Occipital lobe (tissue), 3 donors: ENCODE measurements at places on chromosomes 7 and 10. TPM values are rescaled to one million over a fixed set of nuclear protein-coding genes. Genes with fewer than 3 reads are reported as not detected.

The STEAP2 gene
- 2.3 TPM for total RNA-seq

The LLCFC1 gene
- total RNA-seq: not detected

The TMEM120A gene
- 19.8 TPM for total RNA-seq

GRCh38 chr7:36748017-36748487 lies 23.8 kb upstream of the AOAH start:
- DNase-seq: no peak

The DOCK1 gene
- total RNA-seq: 18.6 TPM

The GDF2 gene
- total RNA-seq: not detected

The STOX1 gene
- total RNA-seq: 7.0 TPM

The PRSS37 gene
- total RNA-seq: not detected

DNA sequence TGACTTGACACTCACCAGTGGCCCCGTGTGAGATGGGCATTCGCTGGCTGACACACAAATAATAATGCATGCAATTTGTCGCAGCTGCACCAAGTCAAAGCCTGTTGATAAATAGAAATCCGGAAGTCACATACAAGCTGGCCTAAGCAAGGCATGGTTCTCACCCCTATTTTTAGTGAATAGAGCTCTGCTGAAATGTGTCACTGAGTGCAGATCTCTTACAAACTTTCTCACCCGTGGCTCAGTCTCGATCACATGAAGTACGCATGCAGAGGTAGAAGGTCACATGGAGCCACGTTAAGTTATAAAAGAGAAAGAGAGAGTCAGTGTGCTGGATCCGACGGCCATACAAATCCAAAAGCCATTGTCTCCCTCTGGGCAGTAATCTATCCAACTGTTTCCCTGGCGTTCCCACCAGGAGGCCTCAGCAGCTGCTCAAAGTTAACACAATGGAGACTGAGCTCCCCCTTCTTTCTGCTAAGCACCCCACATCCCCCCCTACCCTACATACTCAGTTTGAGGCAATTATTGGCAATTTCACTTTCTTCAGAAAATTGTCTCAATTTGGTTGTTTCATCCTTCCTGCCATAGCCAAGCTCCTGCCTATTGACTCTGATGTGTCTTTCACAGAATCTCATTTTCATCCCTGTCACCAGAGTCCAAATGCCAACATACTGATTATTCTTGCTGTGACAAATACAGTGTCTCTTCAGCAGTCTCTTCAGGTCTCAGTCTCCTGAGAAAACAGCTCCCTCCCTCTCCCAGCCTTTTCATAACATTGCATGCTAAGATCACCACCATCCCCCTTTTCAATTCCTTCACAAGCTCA lies 473.3 kb upstream of the NRP1 start:
- DNase-seq: no peak

DNA sequence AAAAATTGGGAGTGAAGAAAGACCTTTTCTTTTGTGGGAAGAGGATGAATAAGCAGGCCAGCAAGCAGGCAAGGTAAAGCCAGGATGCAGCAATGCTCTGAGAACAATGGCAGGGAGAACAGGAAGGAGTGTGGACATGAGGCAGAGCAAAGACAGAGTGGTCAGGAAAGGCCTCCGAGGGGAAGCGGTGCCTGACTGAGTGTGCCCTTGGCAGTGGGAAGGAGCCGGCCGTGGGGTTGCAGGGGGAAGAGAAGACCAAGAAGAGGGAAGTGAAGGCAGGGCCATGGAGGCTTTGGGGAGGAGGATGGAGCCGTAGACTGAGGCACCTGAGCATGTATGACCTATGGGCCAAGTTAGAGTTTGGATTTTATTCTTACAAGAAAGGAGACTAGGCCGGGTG lies 21.9 kb upstream of the ZNF212 start:
- DNase-seq: no peak

The NPSR1 gene
- not detected for total RNA-seq

DNA sequence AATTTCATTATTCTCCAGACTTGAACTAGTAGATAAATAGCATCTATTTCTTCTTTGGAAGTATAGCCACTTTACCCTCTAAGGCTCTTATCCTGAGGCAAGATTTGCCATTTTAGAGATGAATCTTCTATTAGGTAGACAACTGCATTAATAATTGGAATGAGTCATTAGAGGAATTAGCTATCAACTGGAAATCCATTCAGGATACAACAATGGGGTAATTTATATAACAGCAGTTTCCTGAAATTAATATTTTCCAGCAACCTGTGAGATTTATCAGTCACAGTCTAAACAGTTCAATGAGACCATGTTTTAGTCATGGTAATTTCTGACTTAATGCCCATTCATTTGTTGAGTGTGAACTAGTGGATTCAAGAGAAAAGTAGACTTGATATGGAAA lies 928.6 kb upstream of the MBL2 start:
- no peak for DNase-seq

The GHRHR gene
- total RNA-seq: not detected

DNA sequence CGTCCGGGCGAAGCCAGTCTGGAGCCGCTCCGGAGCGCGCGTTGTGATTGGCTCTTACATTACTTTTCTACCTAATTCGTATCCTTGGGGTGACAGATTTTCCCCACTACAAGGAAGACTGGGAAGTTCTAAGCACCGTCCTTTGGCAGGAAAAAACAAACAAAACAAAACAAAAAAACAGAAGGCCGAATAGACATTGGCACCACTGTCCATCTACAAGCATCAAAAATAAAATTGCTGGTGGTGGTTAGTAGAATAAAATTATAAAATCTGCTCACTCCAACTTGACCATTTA lies 651 bp upstream of the SKAP2 start:
- no peak for DNase-seq

- no peak for DNase-seq
These were observed 37.1 kb downstream of the GPR26 start for GRCh38 chr10:123703195-123703790.

GRCh38 chr10:49606981-49607535 lies 3.1 kb upstream of the SLC18A3 start:
- no peak for DNase-seq

- DNase-seq: no peak
These were observed 200.9 kb downstream of the AUTS2 start for GRCh38 chr7:69799048-69799697.

- no peak for DNase-seq
These were observed 114.0 kb downstream of the WDFY4 start for GRCh38 chr10:48798481-48799254.

DNA sequence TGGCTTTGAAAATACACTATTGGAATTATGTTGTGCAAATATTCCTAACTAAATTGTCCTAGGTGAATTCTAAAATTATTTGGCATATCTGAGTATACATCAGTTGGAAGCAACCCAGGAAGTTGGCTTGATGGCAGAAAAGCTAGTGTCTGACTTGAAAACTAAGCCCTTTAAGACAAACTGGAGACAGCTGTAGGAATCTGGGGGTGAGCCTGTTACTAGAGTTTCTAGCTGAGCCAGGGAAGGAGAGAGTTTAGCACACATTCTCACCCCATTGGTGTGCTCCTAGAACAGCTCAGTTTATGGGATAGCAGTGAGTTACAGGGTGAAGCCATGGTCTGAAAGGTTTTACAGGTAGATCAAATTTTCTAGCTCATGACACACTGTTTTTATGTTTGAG lies 210.2 kb upstream of the SLC26A5 start:
- no peak for DNase-seq

GRCh38 chr7:129680400-129680799 lies 68.9 kb downstream of the NRF1 start:
- DNase-seq: no peak

The TMEM270 gene
- total RNA-seq: not detected

DNA sequence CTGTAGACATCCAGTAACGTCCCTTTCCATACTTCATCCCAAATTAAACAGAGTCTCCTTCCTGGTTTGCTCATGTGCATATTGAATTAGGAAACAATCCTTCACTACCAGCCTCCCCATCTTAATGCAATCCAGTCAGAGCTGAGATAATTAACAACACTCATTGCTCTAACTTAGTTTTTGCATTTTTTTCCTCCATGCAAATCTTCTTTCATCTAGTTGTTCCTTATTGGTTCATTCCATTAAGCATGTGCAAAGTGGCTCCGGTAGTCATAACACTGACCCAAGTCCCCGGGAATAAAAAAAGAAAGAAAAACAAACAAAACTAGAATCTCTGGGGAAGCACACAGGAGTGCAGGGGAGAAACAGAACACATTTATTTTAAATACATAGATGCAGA lies 1176.1 kb downstream of the GATA3 start:
- DNase-seq: no peak
